ENCODE measurements at places on chromosomes 5 and 9. TPM values are rescaled to one million over a fixed set of nuclear protein-coding genes. Genes with fewer than 3 reads are reported as not detected.

DNA sequence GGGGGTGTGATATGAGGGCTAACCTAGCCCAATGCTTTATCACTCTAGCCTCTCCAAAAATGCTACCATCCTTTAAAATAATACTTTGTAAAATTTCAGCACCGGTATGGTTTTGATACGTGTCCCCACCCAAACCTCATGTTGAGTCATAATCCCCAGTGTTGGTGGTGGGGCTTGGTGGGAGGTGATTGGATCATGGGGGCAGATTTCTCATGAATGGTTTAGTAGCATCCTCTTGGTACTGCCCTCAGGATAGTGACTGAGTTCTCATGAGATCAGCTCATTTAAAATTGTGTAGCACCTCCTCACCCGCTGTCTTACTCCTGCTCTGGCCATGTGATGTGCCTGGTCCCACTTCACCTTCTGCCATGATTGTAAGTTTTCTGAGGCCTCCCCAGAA, 35.0 kb upstream of the ANKH start:
- peaks cover 22% of the 10 kb centered on the region for H3K27me3 ChIP-seq
- no peak overlapping the region for H3K4me3 ChIP-seq
- no peak for DNase-seq

- no peak overlapping the region for H3K4me3 ChIP-seq
- no peak for DNase-seq
- H3K4me1 ChIP-seq = peaks cover 20% of the 10 kb centered on the region
- H3K36me3 ChIP-seq = peaks cover 10% of the 10 kb centered on the region
- H3K27me3 ChIP-seq = peaks cover 4% of the 10 kb centered on the region
- no peak overlapping the region for H3K27ac ChIP-seq
Observed at GRCh38 chr5:108523360-108523759, 141.5 kb upstream of the FBXL17 start.

MROH2B gene
- polyA plus RNA-seq = not detected

DNA sequence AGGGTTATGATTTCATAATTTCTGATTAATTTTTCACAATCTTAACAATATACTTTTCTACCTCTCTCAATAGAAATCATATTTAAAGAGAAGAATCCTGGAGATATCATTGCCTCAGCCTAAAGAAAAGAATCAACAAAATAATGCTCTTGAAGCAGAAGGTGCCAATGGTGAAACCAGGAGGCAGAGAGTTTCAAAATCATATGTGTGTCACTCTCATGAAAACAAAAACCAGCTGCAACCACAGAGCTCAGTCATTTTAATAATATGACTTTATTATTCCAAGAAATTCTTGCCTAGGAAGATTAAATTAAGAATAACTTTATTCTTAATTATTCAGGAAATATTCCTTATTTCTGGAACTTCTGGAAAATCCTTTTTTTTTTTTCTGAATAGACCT, 266.8 kb upstream of the ACTBL2 start:
- no peak for DNase-seq
- no peak overlapping the region for H3K4me3 ChIP-seq
- H3K27ac ChIP-seq = no peak overlapping the region
- no peaks in the 10 kb centered on the region for H3K36me3 ChIP-seq

- peak overlapping the region; percentile 97 for H3K27ac ChIP-seq
- no peaks in the 10 kb centered on the region for H3K36me3 ChIP-seq
- H3K4me1 ChIP-seq = peaks cover 34% of the 10 kb centered on the region
- H3K27me3 ChIP-seq = peaks cover 6% of the 10 kb centered on the region
- no peak for DNase-seq
Observed at GRCh38 chr5:139764886-139765408, 30.7 kb upstream of the PSD2 start.

DNA sequence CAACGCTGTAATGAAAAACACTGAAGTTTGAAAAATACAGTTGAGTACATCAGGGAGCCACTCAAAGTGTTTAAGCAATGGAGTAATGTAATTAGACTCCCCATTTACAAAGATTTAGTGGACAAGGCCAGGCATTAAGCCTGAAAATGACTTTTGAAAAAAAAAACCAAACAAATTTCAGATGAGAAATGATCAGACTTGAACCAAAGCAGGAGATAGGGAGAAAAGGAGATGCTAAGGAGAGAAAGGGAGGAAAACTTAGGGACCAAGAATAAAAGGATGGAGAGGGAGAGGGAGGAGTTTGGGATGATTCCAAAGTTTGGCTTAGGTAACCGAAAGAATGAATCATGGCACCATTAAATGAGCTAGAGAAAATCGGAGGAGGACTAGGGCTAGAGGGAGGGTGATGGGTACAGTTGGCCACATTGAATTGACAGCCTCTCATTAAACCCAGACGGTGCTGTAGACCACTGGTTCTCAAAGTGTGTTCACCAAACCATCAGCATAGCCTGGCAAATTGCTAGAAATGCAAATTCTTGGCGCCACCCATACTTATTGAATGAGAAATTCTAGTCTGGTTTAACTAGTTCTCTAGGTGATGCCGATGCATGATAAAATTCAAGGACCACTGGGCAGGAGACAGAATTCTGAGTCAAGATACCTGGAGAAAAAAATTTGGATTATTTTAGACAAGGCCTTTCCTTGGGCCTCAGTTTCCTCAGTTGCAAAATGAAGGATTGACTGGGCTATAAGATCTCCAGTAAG, 6.2 kb upstream of the CPEB4 start:
- H3K4me1 ChIP-seq = peaks cover 38% of the 10 kb centered on the region
- H3K27ac ChIP-seq = no peak overlapping the region
- DNase-seq = no peak
- no peak overlapping the region for H3K4me3 ChIP-seq
